HFFc6 (cell line): ENCODE measurements at places on chromosomes 12 and 14. TPM values are rescaled to one million over a fixed set of nuclear protein-coding genes. Genes with fewer than 3 reads are reported as not detected.

A2M gene
- total RNA-seq, result 0.33 to 0.42 TPM (median 0.42 TPM) in 3 replicates

AGAP2 gene
- total RNA-seq, result 0.12 to 0.15 TPM (median 0.14 TPM) in 3 replicates

HAL gene
- 0.16 TPM in 1 of 2 replicates, not detected in the other for total RNA-seq

CLEC9A gene
- total RNA-seq, result not detected in 3 replicates

KRT80 gene
- total RNA-seq, result 3.1 to 3.2 TPM (median 3.1 TPM) in 3 replicates

MYF6 gene
- total RNA-seq, result not detected in 2 replicates

GNPTAB gene
- total RNA-seq, result 39.9 to 53.6 TPM (median 41.4 TPM) in 3 replicates

KICS2 gene
- 4.0 to 7.5 TPM (median 4.3 TPM) in 3 replicates for total RNA-seq

NOS1 gene
- total RNA-seq, result not detected in 3 replicates

PLCZ1 gene
- total RNA-seq, result not detected in 2 replicates

FLVCR2 gene
- 2.3 to 4.6 TPM (median 3.0 TPM) in 3 replicates for total RNA-seq

FAR2 gene
- 0.23 and 6.9 TPM in 2 replicates for total RNA-seq

GPR135 gene
- 2.1 to 3.0 TPM (median 2.5 TPM) in 3 replicates for total RNA-seq

PAPLN gene
- 1.5 to 3.0 TPM (median 2.5 TPM) in 3 replicates for total RNA-seq

CMA1 gene
- not detected in 3 replicates for total RNA-seq

MUCL1 gene
- not detected in 3 replicates for total RNA-seq

ANKRD33 gene
- total RNA-seq, result not detected in 3 replicates

GNG2 gene
- total RNA-seq, result 2.6 to 5.4 TPM (median 4.8 TPM) in 3 replicates

FZD10 gene
- total RNA-seq, result not detected in 3 replicates

FNTB gene
- 15.6 to 16.9 TPM (median 16.7 TPM) in 3 replicates for total RNA-seq

PAH gene
- total RNA-seq, result not detected in 3 replicates

FAM181A gene
- not detected in 2 replicates for total RNA-seq

KRT4 gene
- total RNA-seq, result 0.16 and 0.31 TPM in 2 replicates

GPRC5D gene
- not detected in 3 replicates for total RNA-seq

PPP1R36 gene
- total RNA-seq, result 0.26 and 1.1 TPM in 2 replicates

AKAP5 gene
- total RNA-seq, result 0.86 to 1.3 TPM (median 1.1 TPM) in 3 replicates

TDRD9 gene
- total RNA-seq, result not detected in 3 replicates

SLC48A1 gene
- total RNA-seq, result 18.8 to 24.0 TPM (median 20.4 TPM) in 3 replicates

KLHDC1 gene
- 1.3 to 2.0 TPM (median 1.5 TPM) in 3 replicates for total RNA-seq

LTA4H gene
- 51.2 to 53.3 TPM (median 52.4 TPM) in 3 replicates for total RNA-seq

TMPRSS12 gene
- not detected in 3 replicates for total RNA-seq

SLC25A47 gene
- not detected in 2 replicates for total RNA-seq

BHLHE41 gene
- 11.6 to 16.8 TPM (median 12.3 TPM) in 3 replicates for total RNA-seq

HCAR2 gene
- not detected in 2 replicates for total RNA-seq

IFI27 gene
- 0.46 TPM in 1 of 2 replicates, not detected in the other for total RNA-seq

TDP1 gene
- total RNA-seq, result 19.6 to 25.2 TPM (median 23.9 TPM) in 3 replicates

SLCO1A2 gene
- 0.45 TPM in 1 of 3 replicates, not detected in the others for total RNA-seq

COX8C gene
- total RNA-seq, result not detected in 3 replicates

EXOC3L4 gene
- not detected in 3 replicates for total RNA-seq

KIF5A gene
- 1.4 to 1.6 TPM (median 1.4 TPM) in 3 replicates for total RNA-seq

DCD gene
- total RNA-seq, result not detected in 3 replicates

AMN gene
- not detected in 3 replicates for total RNA-seq

DDX23 gene
- 65.6 and 69.8 TPM in 2 replicates for total RNA-seq

CEBPE gene
- total RNA-seq, result not detected in 2 replicates

PRKD1 gene
- total RNA-seq, result 22.0 to 26.2 TPM (median 24.3 TPM) in 3 replicates

CD27 gene
- 0.32 TPM in 1 of 3 replicates, not detected in the others for total RNA-seq

INSM2 gene
- not detected in 3 replicates for total RNA-seq

RALGAPA1 gene
- 13.6 to 15.7 TPM (median 13.9 TPM) in 3 replicates for total RNA-seq

ALDH6A1 gene
- 12.6 to 15.0 TPM (median 14.1 TPM) in 3 replicates for total RNA-seq

ARMH4 gene
- 2.4 to 7.1 TPM (median 4.3 TPM) in 3 replicates for total RNA-seq

MORN3 gene
- total RNA-seq, result 0.12 to 0.40 TPM (median 0.15 TPM) in 3 replicates

MBD6 gene
- 30.5 to 42.4 TPM (median 39.6 TPM) in 3 replicates for total RNA-seq

IFNG-AS1 gene
- not detected in 3 replicates for total RNA-seq

CCDC91 gene
- total RNA-seq, result 16.6 to 18.9 TPM (median 17.9 TPM) in 3 replicates

GNPNAT1 gene
- 50.1 to 58.2 TPM (median 51.6 TPM) in 3 replicates for total RNA-seq

RTN1 gene
- total RNA-seq, result not detected in 3 replicates

IL31 gene
- not detected in 3 replicates for total RNA-seq

PTGDR gene
- total RNA-seq, result not detected in 2 replicates

SPX gene
- total RNA-seq, result not detected in 3 replicates

SLC2A3 gene
- 35.2 to 48.0 TPM (median 45.1 TPM) in 3 replicates for total RNA-seq
